ENCODE measurements at places on chromosomes 5 and 9.

DNA sequence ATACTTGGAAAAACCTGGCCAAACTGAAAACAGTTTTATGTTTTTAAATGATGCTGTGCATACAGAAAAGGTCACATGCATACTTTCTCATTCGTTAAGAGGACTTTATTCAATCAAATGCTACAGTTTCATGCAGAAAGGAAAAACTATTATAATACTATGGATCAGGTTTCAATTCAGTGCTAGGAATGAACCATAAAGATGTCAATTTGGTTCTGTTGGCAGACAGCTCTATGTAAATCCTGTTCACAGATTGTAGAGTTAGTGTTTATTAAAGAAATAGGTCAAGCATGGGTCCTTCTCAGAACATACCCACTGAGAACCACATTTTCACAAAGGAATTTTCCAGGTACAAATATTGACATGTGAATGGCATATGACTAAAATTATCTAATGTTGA, 57.1 kb downstream of the RETREG1 start:
- DNase-seq: no peak

GRCh38 chr9:111909444-111909843, 12.8 kb downstream of the UGCG start:
- no peak for DNase-seq

DNA sequence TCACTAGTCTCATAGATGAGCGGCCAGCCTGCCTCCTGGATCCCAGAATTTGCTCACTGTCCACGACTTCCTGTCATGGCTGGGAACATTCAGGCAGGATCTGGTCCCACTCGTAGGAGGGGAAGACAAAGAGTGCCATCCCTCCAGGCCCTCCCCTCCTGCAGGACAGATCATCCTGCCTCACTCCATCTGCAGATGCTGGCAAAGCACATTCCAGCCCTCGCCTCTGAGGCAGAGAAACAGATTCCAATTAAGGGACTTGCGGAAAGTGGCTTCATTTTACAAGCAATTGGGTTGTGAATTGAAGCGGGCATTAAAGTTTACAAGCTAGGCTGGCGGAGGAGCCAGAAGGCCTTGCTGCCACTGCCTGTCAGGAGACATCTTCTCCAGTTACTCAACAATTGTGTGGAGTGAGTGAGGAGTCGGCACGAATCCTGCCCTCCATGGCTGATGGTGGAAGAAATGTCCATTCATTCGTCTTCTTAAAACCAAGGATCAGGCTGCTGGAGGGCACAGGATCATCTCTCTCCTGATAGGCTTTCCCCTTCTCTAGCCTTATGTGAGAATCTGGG, 41.8 kb upstream of the KCNMB1 start:
- DNase-seq: no peak

- no peak for DNase-seq
Observed at GRCh38 chr5:78508186-78508765, 140.3 kb downstream of the LHFPL2 start.

GRCh38 chr5:67435032-67435431, 238.4 kb upstream of the CD180 start:
- DNase-seq: no peak

- no peak for DNase-seq
Observed at GRCh38 chr5:86890375-86890774, 272.6 kb downstream of the COX7C start.

GRCh38 chr9:21810388-21810787, 8.0 kb downstream of the MTAP start:
- no peak for DNase-seq

GRCh38 chr5:114415760-114416159, 53.9 kb downstream of the KCNN2 start:
- no peak for DNase-seq

- DNase-seq: no peak
Observed at GRCh38 chr5:37400501-37400900, 21.4 kb downstream of the WDR70 start.

DNA sequence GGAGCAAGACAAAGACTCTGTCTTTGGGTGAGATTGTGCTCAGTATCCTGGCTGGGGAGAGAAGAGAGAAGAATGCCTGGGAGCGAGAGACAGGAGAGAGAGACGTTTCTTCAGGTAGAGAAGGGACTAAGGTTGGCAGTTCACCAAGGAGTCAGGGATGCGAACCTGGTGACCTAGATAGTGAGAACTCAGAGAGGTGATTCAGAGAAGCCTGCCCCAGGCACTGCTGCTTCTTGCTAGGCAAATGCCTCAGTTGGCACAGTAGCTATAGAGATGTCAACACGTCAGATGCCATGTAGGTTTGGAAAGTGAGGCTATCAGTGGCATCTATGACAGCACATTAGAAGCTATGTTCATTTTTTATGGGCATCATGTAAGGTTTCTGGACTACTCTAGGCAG, 231.6 kb upstream of the VLDLR start:
- DNase-seq: no peak

- DNase-seq: no peak
Observed at GRCh38 chr5:111004291-111004690, 67.2 kb upstream of the TSLP start.

DNA sequence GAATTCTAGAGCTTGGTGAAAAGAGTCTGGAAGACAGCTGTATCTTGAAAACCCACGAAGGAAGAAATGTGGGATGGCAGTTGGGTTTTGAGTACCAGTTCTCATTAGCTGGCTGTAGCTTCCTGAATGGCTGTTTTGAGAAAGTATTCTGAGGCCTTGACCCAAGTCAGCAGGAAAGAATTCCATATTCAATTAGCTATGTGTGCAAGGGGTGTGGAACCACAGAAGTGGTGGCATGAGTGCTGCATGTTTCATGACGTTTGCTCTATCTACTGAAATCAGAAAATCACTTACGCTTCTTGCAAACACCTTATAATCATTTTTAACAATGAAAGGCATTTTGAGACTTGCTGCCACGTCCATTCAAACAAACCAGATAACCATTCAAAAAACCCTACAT, 69.1 kb downstream of the TRPM3 start:
- no peak for DNase-seq

DNA sequence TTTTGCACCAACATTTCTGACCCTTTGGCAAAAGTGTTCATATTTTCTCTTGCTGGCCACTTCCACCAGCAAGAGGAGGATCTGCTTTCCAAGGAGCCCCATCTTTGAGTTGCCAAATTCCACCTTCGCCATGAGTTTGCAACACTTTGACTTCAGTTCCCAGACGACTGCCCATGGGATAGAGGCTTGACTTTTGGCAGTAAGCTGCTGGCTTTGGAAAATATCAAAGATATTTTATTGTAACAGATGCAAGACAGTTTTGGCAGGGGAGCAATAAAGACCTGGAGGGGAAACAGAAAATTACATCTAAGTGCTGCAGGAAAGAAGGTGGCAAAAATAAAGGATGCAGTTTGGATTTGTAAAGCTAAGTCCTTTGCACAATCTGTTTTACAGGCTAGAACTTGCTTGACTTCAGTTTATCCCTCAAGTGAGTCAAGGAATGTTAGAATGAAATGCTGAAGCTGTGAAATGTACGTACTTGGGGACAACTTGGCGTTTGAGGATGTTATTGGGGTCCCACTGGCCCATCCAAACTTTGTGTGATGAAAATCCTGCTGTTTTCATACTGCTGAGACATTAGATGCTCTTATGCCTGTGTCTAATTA, 232.9 kb downstream of the GOLPH3 start:
- no peak for DNase-seq

GRCh38 chr9:107683566-107683965, 194.0 kb upstream of the KLF4 start:
- DNase-seq: no peak

- DNase-seq: no peak
Observed at GRCh38 chr5:90528601-90529193, 687 bp downstream of the LYSMD3 start.

GRCh38 chr9:33921967-33922895, 105.3 kb downstream of the UBE2R2 start:
- DNase-seq: no peak

GRCh38 chr9:103941104-103941503, 153.0 kb upstream of the SMC2 start:
- no peak for DNase-seq

GRCh38 chr5:159515909-159516415, 185.7 kb upstream of the IL12B start:
- no peak for DNase-seq

- DNase-seq: no peak
Observed at GRCh38 chr5:351084-351920, 29.8 kb downstream of the AHRR start.

- DNase-seq: no peak
Observed at GRCh38 chr9:137084526-137084925, 2.3 kb upstream of the MAN1B1 start.
